MCF 10A (cell line): ENCODE measurements at places on chromosomes 16 and 17. TPM values are rescaled to one million over a fixed set of nuclear protein-coding genes. Genes with fewer than 3 reads are reported as not detected.

GRCh38 chr16:85162478-85163277 lies 50.4 kb upstream of the CIBAR2 start:
- DNase-seq, result no peak
- peaks cover 8% of the 10 kb centered on the region for H3K27me3 ChIP-seq
- H3K27ac ChIP-seq, result no peak overlapping the region
- no peak overlapping the region for H3K4me3 ChIP-seq
- H3K4me1 ChIP-seq, result peaks cover 8% of the 10 kb centered on the region
- H3K36me3 ChIP-seq, result peaks cover 5% of the 10 kb centered on the region

DNA sequence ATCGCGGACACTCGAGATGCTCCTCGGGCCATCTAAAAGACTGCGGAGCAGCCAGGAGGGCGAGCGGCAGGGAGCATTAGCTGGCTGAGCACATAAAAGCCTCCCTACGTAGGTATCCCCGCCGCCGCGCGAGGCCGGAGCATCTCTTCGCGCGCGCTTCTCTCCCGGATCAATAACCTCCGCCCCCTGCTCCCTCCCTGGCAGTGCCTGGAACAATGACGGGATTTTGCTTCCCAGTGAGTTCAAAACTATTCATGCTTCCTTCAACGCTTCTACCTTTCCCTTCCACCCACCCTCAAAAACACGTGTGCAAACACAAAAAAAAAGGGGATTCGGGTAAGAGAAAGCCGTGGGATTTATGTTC lies 984 bp downstream of the CENPV start:
- peak; percentile 20 for DNase-seq
- H3K4me3 ChIP-seq, result peak overlapping the region; percentile 81
- peaks cover 4% of the 10 kb centered on the region for H3K4me1 ChIP-seq
- H3K27ac ChIP-seq, result peak overlapping the region; percentile 43
- H3K27me3 ChIP-seq, result no peaks in the 10 kb centered on the region

DNA sequence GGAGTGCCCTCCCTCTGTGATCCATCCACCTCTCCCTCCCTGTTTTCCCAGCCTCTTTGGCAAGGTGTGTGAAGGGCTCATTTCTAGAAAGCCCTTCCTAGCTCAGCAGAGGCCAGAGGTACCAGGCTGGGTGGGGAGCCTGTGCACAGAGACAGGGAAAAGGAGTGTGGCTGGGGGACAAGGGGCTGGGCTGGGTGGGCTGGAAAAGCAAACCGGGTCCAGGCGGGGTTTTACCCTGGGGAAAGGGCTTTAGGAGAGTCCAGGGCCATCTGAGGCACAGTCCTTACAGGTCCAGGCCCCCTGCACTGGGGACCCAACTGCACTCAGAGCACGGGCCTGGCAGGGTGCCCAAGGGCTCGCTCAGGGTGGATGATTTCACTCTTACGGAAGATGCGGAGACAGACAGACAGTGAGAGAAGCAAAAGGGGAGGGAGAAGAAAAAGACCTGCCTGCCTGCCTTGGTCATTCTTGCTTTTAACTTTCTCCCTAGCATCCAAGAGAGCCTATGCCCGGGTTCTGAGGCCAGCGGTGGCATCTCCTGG lies 7.0 kb downstream of the CRHR1 start:
- DNase-seq, result no peak
- peaks cover 7% of the 10 kb centered on the region for H3K4me1 ChIP-seq
- H3K27ac ChIP-seq, result no peak overlapping the region

GRCh38 chr17:12613566-12613965 lies 52.1 kb upstream of the MYOCD start:
- no peak for DNase-seq
- H3K27ac ChIP-seq, result no peak overlapping the region
- no peaks in the 10 kb centered on the region for H3K36me3 ChIP-seq
- H3K4me3 ChIP-seq, result no peak overlapping the region
- H3K27me3 ChIP-seq, result peaks cover 49% of the 10 kb centered on the region
- no peaks in the 10 kb centered on the region for H3K4me1 ChIP-seq

ACSM2A gene
- total RNA-seq, result not detected in 2 replicates
